Stimulated activated CD8-positive, alpha-beta memory T cell treated with anti-CD3 and anti-CD28 coated beads, Interleukin-7, amount 100 ng/mL, for 1 hour (primary cell): ENCODE measurements at places on chromosomes 2 and 18.

- DNase-seq: no peak
These were observed 65.5 kb upstream of the SIX2 start for GRCh38 chr2:45074713-45075112.

- no peak for DNase-seq
These were observed 23.2 kb downstream of the SLC4A3 start for GRCh38 chr2:219650426-219651248.

DNA sequence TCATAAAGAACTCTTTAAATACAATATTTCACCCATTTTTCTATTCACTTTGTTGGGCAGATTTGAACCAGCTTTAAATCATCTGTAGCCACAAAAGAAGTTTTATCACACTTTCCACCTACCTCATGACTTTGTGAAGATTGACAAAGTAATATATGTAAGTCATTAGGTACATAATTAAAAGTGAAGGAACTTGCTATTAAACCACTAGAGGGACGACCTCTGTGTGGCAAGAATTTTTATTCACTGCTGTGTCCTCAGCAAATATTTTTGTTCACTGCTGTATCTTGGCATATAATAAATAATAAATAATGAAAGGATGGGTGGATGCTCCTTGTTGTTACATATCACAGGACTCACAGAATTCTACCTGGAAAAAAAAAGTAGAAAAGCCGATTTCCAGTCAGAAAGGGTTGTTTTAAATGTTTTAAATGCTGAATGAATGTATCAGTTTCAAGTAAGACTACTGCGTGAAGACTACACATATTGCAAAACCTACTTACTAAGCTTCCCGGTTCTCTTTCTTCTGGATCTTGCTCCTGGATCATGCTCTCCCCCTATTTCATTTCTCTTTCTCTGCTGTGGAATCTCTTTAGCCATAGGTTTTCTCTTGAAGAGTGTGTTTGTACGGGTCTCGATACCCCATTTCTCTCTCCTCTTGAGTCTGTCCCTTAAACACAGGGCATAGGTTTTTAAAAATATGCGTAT is 44.8 kb downstream of the KCMF1 start:
- DNase-seq: no peak

DNA sequence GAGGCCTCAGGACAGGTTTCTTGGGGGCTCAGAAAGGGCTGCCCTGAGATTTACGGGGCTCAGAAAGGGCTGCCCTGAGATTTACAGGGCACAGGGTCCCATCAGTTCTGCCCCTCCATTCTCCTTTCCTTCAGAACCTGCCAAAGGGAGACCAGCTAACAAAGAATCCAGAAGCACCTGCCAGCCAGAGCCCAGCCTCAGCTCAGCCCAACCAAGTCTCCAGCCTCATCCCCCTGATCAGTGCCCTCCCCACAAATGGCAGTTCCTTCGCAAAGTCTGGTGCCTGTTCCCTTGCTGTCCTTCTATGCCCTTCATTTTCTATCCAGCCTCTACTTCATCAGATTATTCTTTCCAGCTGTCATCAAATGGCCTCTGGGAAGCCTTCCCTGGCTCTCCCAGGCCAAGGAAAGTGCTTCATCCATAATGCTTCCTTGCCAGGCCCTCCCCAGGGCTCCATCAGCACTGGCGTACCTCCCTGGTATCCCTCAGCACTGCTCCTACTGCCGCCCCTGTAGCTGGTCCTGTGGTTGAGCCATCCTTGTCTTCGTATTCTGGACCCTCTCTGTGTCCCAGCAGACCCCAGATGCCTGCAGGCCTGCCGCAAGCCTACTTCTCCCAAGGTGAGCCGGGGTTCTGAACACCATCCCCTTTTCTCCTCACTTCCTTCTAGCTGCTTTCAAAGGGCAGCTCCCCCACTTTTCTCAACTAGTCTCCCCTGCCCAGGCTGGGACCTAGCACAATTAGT is 96.2 kb upstream of the EPAS1 start:
- no peak for DNase-seq

DNA sequence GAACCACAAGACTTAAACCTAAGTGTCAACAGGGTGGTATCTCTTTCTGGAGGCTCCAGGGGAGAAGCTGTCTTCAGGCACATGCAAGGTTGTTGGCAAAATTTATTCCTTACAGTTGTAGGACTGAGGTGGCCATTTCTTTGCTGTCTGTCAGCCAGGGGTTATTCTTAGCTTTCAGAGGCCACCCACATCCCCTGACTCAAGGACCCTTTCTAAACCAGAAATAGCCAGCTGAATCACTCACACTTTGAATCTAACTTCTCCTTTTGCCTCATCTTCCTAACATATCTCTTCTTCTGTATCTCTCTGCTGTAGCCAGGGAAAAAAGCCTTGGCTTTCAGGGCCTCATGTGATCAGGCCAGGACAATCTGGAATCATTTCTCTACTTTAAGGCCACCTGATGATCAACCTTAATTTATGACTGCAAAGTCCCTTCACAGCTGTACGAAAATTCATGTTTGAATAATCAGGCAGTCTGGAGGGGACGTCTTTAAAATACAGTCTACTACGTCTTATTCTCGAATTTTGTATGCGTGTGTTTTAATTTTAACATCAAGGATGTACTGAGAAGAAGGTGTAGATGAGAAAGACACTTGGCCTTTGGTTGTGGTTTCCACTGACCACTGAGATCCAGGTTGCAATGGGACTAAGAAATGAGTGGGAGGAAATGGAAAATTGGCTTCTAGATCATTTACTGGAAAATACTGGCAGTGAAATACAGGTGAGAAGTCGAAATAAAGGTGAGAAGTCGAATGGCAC is 90.4 kb downstream of the DOCK10 start:
- no peak for DNase-seq

DNA sequence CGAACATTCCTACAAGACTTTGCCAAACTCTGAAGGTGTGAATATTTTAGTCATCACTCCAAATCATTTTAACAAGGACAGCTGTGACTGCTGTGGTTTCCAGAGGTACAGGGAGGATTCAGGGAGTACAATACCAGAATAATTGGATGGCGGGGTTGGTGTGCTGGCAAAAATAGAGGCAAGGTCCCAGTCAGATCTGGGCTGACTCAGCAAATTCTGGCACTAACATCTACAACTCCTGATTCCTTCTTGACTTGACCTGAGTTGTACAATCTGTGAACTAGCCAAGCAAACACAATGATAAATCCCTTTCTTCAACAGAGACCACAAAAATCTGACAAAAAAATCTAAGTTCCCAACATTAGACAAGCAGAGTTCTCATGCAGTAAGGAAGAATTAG is 40.4 kb downstream of the RMP24 start:
- no peak for DNase-seq

DNA sequence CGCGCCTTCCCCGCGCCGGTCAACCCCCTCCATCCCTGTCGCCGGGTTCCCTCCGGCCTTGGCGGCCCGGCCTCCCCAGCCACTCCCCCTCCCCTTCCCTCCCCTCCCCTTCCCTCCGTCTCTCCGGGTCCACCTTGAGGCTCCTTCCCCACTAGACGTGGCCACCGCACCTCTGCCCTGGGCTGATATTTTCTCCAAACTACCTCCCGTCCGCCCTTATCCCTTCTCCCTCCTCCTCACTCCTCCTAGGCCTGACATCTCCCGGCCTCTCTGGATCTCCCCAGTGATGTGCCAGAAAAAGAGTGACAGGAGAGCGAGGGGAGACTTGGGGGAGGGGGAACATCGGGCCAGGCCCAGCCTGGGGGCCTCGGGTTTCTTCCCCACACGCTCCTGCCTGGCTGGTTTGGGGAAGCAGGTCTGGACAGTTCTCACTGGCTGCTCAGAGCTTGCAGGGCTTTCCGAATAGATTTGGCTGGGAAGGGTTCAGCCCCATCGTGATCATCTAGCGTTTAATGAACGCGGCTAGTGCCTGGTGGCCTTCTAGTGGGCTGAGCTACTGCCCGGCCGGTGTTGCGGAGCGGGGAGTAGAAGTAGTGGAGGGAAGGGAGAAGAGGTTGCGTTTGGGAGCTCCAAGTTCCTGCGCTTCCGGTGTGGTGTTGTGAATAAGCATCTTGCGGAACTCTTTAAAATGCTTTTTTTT is 641 bp downstream of the MAPRE3 start:
- DNase-seq: no peak

GRCh38 chr2:46319711-46320110 is 22.5 kb downstream of the EPAS1 start:
- DNase-seq: no peak

- no peak for DNase-seq
These were observed 47.0 kb downstream of the FAM117B start for GRCh38 chr2:202681688-202682205.

DNA sequence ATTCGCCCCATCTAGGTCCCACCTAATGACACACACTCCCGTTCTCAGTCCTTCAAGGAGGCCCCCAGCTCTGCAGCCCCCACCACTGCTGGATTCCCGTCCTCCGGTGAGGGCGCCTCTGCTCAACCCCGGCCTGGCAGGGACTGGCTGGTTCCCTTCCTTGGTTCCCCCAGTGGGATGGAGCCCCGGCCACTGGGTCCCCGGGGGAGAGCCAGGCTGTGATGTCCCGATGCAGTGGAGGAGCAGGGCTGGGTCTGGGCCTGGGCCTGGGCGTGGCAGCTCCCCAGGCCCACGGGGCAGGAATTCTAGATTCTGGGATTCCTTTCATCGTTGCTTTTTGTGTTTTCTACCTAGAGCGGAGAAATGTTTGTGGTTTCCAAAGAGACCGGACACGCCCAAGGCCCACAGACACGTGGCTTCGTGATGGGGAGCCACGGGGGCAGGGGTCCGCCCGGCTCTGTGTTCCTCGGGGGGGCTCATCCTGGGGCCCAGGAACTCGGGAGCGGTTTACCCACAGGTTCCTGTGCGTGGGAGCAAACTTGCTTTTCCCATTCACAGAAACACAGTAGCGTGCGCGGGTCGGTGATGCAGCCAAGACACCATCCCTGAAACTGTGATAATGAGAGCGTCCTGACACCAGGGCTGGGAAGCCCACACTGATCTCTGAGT is 67.0 kb downstream of the SLC66A2 start:
- no peak for DNase-seq

DNA sequence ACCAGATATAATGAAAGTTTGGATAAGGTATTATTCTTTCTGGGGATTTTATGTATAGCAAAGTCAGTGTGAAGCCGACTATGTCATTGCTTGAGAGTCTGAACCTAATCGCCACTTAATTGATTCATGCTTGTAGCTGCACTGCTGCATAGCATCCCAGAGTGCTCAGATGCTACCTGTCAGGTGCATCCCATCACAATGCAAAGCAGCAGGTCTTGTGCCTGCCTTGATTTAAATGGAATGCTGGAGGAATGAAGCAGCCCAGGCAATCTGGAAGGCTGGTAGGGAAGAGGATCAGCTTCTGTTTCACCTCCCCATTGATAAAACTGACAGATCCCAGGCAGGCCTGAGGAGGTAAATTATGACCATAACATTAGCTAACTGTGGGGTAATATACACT is 40.4 kb upstream of the ATIC start:
- DNase-seq: no peak

DNA sequence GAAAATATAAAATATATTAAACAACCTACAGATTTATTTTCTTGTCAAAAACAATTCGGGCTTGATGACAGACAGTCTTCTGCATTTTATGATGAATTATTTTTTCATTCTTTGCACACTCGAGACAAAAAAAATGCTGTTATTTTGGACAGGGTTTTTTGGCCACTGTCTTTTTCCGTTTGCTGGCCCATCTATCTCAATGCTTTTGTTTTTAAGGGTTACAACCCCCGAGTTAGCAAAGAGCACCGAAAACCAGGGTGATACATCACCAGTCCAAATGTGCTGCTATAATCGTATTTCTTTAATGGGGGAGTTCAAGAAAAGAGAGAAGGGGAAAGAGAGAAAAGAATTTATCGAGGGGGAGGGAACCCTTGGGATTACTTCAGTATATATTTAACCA is 7.7 kb downstream of the EVX2 start:
- no peak for DNase-seq

- DNase-seq: no peak
These were observed 54.9 kb downstream of the DSC3 start for GRCh38 chr18:30987467-30988241.

DNA sequence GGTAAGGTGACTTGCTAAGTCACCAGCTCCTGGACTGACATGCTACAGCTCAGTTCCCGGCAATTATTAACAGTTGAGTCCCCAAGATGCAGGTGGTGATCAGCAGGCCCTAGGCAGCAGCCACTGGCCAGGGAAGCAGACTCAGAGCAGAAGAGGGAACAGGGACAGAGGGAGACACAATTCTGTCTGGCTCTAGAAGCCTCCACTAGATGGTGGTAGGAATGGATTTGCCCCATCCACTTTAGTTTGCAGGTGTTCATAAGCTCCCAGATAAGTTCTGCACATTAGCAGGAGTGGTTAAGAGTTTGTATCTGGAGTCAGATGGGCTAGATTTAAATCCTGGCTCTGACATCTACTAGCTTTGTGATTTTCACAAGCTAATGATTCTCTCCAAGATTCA is 25.5 kb upstream of the SLC1A4 start:
- no peak for DNase-seq

GRCh38 chr2:197088694-197089093 is 162.2 kb upstream of the PGAP1 start:
- no peak for DNase-seq

- no peak for DNase-seq
These were observed 4.6 kb upstream of the GALM start for GRCh38 chr2:38661306-38661705.
